ENCODE measurements at places on chromosomes 6 and 20.

DNA sequence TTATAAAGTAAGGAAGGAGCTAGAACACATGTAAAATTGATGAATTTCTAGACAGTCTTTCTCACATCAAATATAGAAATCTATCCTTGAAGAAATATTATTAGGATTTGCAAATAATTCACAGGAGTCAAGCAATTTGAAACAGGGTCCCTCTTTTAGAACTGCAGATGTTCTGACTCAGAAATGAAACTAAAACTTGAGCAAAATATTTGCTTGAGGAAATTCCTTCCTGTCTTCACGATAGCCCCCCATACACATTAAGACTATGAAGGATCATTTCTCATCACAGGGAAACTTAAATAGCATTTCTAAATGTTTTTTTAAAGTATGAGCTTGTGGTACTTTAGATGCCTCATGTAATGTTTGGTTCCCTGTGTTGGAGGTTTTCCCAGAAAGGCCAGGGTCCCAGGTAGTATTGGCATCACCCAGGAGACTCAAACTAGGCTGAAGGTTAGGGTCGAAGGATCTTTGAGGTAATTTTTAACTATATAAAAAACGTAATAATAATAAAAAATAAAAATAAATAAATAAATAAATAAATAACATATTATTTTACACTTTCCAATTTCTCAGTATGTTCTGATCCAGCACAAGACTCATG lies 144.0 kb upstream of the TBX18 start:
- no peak for DNase-seq

DNA sequence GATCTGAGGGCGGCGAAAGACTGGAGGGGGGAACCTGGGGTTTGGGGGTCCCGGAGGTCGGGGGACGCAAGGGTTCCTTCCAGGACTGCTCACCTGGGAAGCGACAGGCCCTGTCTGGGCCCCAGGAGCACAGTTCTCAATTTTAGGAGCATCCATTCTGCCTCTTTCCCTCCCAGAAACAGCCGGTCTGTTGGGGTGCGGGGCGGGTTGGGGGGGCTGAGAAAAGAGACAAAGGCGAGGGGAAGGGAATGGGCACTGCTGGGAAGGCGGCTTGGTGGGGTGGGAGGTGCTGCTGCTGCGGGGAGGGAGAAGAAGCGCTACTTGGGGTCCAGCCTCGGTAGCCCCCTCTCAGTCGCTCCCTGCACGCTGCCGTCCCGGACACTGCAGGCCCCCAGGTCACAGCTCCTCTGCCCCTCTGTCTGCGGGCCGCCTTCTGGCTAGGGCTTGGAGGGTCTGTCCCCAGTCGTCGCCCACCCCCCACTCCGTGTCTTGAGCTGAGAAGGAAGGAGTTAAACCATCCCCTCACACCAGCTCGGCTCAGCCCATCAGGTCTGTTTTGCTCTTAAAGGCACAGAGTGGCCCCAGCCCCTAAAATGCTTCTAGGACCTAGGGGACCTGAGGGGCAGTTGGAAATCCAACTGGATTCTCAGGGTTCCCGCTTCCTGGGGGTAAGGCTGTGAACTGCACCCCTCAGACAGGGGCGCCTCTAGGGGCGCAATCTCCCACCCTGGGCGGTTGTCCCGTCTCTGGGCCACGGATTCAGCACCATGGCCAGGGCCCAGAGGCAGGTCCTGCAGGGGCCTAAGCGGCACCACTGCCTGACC lies 690 bp downstream of the GDAP1L1 start:
- DNase-seq = no peak

- DNase-seq = no peak
These were observed 5.6 kb upstream of the RPS21 start for GRCh38 chr20:62381202-62381797.

DNA sequence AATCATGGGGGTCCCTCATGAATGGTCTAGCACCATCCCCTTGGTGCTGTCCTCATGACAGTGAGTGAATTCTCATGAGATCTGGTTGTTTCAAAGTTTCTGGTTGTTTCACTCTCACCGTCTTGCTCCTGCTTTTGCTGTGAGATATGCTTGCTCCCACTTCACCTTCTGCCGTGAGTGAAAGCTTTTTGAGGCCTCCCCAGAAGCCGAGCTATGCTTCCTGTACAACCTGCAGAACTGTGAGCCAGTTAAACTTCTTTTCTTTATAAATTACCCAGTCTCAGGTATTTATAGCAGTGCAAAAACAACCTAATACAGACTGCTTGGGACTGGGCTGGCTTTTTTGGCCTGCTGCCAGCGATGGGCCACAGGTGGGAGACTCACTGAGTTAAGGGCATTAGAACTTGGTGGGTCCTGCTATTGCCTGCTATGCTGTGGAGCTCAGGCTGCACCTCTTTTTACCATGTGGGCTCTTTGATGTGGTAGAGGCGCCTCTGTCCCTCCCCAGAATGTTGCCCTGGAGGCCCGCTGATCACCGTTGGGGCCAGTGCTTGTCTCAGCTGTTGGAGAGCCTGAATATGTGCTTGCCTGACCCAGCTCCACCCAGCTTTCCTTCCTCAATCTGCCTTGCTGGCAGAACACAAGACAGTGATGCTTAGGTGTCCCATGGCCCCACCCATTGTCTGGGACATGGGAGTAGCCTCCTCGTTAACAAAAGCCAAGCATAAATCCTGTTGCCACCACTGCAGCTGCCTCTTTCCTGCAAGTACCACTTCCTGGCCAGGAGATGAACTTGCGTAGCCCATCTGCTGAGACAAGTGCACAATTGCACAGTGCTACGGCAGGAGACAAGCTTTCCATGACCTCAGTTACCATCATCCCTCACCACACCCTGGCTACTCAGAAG lies 47.1 kb downstream of the IGF2R start:
- DNase-seq = no peak

- DNase-seq = no peak
These were observed 57.8 kb downstream of the SLC2A10 start for GRCh38 chr20:46767127-46767761.

DNA sequence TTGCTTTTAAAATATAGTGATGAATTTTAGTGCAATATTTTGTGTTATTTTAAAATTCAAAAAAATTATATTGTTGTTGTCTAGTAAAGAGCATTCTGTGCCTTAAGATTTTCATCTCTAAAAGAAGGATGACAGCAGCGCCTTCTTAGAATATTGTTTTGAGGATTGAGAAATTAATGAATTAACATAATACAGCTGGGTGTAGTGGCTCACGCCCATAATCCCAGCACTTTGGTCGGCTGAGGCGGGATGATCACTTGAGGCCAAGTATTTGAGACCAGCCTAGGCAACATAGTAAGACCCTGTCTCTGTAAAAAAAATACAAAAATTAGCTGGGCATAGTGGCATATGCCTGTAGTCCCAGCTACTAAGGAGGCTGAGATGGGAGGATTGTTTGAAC lies 6.8 kb downstream of the TIAM2 start:
- no peak for DNase-seq

DNA sequence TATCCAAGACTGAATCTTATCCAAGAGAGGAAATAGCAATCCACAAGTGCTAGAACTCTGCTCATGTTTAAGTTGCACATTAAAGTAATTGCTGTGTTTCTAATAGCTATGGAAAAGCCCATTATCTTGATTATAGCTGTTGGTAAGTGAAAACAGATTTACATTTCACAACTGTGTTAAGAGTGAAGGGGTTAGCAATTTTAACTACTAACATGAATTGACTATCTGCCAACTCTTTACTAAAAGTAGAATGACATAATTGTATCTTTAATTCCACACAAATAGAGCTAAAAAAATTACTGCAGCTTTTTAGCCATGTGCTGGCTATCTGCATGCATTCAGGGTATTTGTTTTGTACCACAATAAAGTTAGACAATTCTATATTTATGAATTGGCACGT lies 277.9 kb upstream of the IRAK1BP1 start:
- DNase-seq = no peak

DNA sequence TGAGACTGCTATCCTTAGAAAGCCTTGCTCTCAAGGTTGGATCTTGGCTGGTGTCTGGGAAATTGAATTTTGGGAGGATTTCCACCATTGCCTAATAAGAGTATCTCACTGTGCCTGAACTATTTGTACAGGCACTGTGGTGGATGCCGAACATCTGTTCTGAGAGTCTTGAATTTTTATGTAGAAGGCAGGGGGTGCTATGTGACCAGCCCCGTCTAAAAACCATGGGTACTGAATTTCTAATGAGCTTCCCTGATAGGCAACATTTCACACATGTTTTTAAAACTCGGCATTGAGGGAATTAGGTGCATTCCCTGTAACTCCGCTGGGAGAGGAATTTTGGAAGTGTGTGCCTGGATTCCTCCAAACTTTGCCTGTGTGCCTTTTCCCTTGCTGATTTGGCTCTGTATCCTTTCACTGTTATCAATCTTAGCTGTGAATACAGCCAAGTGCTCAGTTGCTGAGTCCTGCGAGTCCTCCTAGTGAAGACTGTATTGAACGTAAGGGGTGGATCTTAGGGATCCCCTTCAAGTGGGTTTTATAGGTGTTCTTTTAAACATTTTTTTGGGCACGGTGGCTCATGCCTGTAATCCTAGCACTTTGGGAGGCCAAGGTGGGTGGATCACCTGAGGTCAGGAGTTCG lies 27.6 kb upstream of the SCAF8 start:
- no peak for DNase-seq

- no peak for DNase-seq
These were observed 17.6 kb downstream of the SLC18B1 start for GRCh38 chr6:132780770-132781371.

DNA sequence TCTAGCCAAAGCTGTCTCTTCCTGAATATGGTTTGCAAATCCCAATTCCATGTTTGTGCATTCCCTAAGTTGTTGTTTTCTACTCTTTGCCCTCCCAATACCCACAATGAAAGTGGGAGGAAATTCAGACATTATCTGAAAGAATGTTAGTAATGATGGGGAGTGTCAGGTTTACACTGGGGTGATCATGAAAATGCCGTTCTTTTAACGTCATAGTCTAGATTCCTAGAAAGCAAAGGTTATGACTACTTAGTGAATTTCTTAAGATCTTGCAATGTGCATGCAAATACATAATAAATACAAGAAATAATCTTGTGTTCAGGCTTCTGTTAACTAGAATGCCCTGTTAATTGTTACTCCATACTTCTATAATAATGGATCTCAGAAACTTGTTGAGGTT lies 101.0 kb downstream of the LCA5 start:
- no peak for DNase-seq

DNA sequence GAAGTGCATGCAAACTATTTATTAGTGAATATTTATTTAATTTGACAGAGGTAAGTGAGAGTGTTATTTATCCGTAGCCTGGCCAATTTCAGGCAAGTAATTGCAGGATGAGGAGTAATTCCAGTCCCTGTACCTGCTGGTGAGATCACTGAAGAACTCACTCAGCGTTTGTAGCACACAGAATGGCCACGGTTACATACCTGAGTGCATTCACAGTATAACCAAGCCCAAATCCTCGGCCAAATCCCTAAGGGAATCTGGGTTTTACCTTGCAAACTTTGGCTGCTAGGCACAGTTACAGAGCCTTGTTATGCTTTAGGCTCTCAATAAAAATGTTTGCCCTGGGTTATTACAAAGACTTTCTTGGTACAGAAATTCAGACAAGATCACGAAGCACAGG lies 93.3 kb downstream of the KCNQ5 start:
- DNase-seq = no peak
